ENCODE measurements at places on chromosomes 2 and 18.

DNA sequence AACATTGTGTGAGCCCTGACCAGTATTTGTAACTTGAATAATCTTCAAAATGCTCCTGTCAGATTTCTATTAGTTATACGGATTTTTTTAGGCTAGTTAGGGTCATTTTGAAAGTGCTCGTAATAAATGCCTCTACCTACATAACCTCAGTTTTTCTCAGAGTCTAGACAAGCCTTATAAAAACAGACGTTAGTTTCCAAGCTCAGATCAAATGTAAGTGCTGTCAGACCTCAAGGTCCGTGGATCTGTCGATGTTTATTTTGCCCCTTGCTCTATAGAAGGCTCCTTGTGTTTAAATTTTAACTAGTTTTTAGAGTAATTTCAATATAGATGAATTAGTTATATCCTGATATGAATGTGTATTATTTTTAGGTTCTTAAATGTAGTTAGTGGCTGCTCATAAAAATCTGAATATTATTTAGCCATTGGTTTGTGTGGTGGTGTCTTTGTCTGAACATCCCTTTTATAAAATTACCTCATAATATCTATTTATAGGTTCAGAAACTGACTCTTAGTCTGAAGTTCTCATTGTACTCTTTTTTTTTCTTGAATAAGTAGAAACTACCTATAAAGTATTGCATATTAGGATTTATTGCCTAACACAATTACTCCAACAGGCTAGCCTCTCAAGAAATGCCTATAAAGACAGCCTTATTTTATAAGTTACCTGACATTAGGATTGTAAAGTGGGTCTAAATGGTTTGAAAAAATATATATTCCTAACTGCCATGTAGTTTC, 71.1 kb downstream of the MTA3 start:
- no peak for DNase-seq

- DNase-seq: no peak
Measured at GRCh38 chr2:237351046-237351445, 62.9 kb downstream of the COL6A3 start.

GRCh38 chr2:149418065-149418464, 87.7 kb downstream of the LYPD6 start:
- no peak for DNase-seq

- peak; percentile 86 for DNase-seq
Measured at GRCh38 chr18:48994044-48994651, 43.4 kb upstream of the SMAD7 start.

DNA sequence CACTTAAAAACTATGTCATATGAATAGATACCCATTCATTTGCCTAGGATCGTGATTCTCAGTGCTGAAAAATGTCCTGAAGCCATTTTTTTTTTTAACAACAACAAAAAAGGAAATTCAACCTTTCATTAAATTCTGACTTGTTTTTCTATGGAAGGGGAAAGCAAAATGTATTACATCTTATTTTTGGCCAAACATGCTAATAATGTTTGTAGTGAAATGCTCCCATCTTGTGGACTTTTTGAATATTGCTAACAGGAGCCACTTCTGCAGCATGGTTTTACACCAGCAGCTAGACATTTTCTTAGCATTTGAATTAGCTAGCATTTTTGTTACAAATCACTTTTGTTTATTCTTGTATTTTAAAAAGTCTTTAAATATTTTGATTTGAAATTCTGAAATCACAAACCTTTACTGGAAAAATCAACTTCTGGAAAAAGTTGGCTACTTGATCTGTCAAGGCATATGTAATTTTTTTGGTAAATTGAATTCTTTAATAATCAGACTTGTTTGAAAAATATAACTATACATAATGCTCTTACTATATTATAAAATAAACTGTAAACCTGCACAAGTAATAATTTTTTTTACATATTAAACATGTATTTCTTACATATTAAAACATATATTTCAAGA, 75.8 kb downstream of the KIDINS220 start:
- DNase-seq: peak; percentile 36

DNA sequence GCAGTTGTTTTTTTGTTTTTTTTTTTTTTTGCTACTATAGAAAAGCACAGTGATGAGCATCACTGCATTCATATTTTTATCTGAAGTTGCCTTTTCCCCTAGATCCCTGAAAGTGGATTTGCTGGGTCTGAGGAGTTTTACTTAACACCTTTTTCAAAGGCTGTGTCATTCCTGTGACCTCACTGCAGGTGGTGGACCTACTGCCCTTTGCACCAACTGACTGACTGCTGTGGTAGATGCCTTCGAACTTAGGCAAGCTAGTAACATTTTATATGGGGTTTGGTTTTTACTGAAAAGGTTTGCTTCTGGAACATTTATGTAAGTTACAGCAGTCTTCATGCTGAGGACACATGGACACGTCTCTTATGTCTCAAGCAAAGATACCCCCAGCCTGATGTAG, 36.2 kb downstream of the SPTBN1 start:
- no peak for DNase-seq

DNA sequence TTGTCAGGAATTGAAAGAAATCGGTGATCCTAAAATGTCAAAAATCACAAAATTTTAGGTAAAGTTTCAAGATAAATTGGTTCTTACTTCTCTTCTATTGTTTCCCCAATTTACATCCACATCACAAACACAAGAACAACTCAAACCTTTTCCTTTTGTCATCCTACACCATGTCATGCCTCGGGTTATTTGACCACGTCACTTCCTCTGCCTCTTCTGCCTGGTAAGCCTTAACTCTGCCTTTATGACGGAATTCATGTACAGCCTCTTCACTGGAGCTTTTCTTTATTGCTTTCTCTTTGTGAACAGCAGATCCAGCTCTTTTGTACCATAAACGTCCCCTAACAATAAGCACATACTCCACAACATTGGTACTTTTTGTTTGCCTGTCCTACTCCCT, 258.0 kb downstream of the DPP10 start:
- no peak for DNase-seq

- DNase-seq: peak; percentile 98
Measured at GRCh38 chr2:149743842-149744448, 156.4 kb upstream of the MMADHC start.

GRCh38 chr2:224379986-224380385, 21.9 kb downstream of the FAM124B start:
- DNase-seq: no peak

- DNase-seq: no peak
Measured at GRCh38 chr2:216084547-216084946, 2.8 kb downstream of the TMEM169 start.

DNA sequence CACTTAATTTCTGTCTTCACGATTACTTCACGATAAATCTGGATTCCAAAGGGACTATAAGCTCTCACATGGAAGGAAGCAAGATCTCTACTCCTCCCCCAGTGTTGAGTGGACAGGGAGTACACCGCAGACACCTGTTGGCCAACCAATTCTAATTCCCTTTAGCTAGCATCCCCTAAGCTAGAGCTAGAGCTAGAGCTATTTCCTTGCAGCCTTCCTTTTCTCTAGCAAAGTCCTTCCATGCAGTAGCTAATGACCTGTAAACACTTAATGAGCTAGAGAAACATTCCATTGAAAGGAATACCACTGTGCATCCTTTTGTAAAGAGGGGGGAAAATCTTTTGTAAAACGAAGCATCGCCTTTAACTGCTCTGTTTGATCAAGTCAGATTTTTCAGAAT, 56.5 kb downstream of the BCL11A start:
- no peak for DNase-seq

DNA sequence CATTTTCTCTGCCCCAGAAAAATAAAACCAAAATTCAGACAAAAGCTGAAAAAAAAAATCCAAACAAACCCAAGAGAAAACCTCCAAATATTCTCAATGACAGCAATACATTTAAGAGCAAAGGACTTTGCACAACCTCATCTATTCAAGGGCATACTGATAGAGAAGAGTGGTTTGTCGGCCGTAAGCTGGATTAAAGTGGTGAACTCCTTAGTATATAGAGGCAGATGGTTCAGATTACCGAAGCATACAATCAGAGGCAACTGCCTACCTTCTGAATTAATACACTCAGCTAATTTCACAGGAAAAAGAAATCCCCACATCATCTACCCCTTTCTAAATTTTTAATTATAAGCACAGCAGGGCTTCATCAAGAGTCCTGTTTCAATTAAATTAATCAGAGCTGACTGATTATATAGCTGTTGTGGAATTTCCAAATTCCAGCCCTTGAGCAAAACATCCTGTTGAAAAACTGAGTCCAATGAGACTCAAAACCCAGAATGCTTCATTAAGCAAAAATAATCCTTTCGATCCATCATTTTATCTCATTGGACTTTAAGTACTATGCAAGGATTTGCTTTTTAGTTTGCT, at the start of gene CPLX4:
TSS of gene CPLX4 (minus strand) at position 190 of the 591 bp plus-strand sequence. CDS start at position 3, 187 bp downstream.
- DNase-seq: no peak

GRCh38 chr2:36446294-36446693, 90.7 kb downstream of the CRIM1 start:
- DNase-seq: no peak

DNA sequence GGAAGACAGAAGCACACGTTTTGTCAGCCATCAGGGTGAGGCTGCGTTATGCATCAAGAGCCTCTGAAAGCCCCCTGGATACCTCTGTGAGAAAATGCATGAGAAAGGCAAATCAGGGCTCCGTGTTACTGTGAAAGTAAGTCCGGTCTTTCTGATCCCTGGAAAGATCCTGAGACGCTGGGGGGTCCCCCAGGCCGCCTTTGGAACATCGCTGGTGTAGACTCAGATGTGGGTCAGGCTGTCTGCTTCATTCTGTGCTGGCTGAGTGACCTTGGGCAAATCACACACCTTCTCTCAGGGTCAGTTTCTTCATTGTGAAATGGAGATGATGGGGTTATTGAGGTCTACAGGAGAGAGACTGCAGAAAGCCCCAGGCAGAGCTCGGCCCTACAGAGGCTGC, 42.0 kb upstream of the HS6ST1 start:
- no peak for DNase-seq

GRCh38 chr2:200575957-200576356, 9.9 kb upstream of the AOX1 start:
- peak; percentile 32 for DNase-seq

- DNase-seq: no peak
Measured at GRCh38 chr18:9020221-9020620, 82.3 kb upstream of the NDUFV2 start.

- peak; percentile 20 for DNase-seq
Measured at GRCh38 chr2:19474128-19474527, 115.7 kb upstream of the OSR1 start.

- no peak for DNase-seq
Measured at GRCh38 chr2:60867007-60867406, 14.4 kb upstream of the REL start.

DNA sequence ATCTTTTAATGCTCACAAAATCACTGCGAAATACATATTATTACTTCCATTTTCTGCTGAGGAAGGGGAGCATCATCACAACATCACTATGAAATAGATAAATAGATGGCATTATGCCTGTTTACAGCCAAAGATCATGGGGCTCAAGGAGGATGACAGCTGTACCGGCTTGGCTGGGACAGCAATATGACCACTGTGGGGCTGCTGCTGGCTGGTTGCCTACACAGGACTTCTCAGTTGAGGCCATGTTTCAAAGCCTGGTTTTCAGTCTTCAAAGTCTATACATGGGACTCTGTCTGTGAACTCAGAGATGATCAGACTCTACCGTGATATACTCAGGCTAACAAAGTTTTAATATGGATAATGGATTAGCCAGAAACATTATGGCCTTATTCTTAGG, 58.7 kb downstream of the SPATS2L start:
- DNase-seq: no peak

DNA sequence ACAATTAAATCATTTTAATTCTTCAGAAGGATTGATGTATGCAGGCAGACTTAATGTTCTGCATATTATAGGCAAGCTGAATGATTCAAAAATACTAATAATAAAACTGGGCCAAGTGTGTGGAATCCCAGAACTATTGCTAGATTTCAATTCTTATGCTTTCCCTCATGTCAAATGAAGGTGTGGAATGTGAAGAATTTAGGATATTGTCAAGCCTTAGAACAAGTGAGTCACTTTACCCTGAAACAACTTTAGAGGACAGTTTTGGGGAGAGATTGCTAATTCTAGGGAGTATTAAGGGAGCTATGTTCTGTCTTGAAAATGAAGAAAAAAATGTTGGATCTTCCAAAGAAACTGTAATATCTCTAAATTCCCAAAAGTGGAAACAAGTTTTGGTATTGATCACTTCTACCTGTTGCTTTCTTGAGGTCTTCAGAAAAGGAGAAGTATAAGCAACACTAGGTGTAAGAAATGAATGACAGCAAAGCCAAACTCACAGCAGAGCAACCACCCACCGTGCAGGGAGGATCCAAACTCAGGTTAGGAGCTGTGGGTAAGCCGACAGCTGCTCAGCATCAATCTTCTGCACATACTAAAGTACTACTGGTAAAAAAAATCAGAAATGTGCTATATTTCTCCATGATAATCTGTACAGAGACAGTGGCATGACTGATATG, 818.1 kb downstream of the SLC4A3 start:
- DNase-seq: peak; percentile 7

GRCh38 chr2:75030218-75031009, 72.0 kb downstream of the POLE4 start:
- DNase-seq: no peak

DNA sequence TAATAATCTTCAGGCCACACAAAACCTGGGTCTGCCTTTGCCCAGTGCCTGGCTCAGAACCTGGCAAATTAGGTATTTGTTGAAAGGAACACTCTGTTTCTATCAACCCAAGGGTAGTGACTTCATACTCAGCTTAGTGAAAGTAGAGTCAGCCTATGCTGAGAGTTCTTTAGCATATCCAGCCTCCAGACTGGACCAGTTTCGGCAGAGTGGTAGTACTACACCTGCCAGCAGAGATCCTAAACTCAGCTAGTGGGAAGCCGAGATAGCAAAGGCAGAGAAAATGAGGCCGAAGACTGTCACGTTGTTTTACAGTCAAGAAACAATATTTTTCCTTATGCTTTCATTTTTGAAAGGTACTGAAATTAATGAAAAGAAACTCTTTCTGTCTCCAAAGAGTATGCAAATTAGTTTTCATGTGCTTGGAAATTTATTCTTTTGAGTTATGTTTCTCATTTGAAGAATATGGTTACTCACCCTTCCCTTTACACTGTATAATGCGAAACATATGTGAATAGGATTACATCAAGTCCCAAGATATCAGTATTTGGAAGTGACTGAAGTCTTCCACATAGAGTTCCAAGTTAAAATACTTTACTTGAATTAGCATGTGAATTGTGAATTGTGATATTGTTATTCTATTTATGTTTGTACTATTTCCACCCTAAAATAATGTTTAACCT, 52.2 kb upstream of the UGP2 start:
- peak; percentile 75 for DNase-seq

GRCh38 chr18:35386600-35387100, 9.5 kb upstream of the ZNF396 start:
- DNase-seq: peak; percentile 81

GRCh38 chr2:30446602-30447148, 371 bp upstream of the LCLAT1 start:
- DNase-seq: no peak

GRCh38 chr2:28568036-28568435, 72.2 kb downstream of the PLB1 start:
- DNase-seq: no peak

- DNase-seq: no peak
Measured at GRCh38 chr2:29105375-29105774, 9.8 kb upstream of the CLIP4 start.

DNA sequence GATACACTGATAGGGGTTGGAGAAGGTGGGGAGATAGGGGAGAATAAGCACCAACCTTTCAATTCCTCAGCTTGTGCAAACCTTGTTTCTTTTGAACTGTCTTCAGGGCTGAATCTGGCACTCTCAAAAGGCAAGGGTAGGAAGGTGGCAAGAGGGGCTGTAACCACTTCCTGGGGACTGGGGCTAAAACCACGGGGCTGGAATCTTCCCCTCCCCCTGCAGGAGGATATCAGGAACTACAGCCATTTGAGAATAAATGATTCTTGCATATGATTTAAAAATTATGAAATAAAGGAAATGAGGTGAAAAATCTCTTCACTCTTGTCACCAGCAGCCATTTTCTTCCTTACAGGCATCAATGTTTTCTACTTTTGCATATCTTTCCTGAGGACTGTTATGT, 50.8 kb downstream of the ATOH8 start:
- DNase-seq: peak; percentile 27
